Stimulated activated CD8-positive, alpha-beta memory T cell treated with anti-CD3 and anti-CD28 coated beads, Interleukin-2, amount 100 ng/mL, for 1 hour (primary cell): ENCODE measurements at places on chromosomes 11 and 22.

DNA sequence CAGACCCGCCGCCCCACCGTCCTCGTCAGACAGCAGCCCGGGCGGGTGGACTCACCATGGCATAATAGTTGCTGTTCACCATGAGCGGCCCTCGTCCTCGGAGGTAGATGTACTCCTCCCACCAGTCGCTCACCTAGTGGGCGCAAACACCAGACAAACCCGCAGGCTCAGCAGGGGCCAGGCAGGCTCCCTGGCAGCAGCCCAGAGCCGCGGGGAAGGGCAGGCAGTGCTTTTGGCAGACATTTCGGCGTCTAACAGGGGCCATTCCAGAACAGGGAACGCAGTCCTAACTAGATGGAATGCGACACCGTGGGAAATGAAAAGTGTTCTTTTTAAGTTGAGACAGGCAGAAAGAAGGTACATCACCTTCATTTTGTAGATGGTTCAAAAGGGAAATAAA, 44.9 kb downstream of the CPT1A start:
- no peak for DNase-seq

GRCh38 chr11:86481399-86481798, 106.7 kb downstream of the CCDC81 start:
- DNase-seq = no peak

DNA sequence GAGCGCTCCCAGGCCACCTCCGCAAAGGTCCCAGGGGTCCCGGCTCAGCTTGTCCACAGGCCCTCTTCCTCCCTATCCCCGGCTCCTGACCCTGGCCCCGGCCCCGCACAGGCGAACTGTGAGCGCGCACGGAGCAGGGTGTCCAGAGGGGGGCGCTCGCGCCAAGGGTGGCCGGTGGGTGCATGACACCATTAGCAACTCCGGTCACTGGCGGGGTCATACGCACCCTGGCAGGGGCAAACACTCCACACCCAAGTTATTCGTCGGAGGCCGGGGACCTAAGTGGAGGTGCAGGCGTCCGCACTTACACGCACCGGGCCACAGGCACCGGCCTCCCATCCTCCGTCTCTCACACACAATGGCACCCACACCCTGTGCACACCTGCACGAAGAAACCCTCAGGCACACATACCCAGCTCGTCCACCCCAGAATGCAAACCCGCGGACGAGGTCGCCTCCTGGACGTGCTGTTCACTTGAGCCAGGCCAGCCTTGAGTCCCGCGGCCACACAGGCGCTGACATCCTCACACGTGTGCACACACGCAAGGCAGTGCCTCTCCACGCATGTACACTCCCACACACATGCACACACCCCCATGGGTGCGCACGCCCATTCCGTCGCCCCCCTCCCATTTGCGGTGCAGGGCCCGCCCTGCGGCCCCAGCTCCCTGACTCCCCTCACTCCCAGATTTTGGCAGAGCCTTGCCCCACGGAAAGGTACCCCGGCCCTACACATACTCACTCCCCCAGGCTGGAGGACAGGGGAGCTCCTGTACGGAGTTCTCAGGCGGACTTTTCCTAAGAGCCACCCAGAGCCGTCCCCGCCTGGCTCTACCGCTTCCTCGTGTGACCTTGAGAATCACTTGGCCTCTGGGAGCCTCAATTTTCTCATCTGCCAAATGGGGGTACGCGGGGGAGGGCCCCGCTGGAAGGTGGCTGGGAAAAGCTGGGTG, at the start of gene RASGRP2:
RASGRP2 (minus strand) TSS at position 552 of the 953 bp plus-strand sequence. CDS start 1,276 bp downstream, outside the sequence.
- DNase-seq = peak; percentile 78

- DNase-seq = no peak
Measured at GRCh38 chr22:31748490-31748889, 1.4 kb downstream of the PRR14L start.

DNA sequence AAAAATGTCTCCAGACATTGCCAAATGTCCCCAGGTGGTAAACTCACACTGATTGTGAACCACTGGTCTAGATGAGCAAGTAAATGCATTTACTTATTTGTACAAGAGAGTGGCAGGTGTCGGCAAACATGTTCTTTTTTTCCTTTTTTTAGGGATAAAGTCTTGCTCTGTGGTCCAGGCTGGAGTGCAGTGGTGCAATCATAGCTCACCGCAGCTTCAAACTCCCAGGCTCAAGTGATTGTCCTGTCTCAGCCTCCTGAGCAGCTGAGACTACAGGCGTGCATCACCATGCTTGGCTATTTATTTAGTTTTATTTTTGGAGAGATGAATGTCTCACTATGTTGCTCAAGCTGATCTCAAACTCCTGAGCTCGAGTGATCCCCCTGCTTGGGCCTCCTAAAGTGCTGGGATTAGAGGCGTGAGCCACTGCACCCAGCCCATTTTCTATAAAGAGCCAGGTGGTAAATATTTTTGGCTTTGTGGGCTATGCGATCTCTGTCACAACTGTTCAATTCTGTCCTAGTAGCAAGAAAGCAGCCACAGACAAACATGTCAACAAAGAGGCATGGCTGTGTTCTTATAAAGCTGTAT, 1.4 kb downstream of the VPREB1 start:
- no peak for DNase-seq

DNA sequence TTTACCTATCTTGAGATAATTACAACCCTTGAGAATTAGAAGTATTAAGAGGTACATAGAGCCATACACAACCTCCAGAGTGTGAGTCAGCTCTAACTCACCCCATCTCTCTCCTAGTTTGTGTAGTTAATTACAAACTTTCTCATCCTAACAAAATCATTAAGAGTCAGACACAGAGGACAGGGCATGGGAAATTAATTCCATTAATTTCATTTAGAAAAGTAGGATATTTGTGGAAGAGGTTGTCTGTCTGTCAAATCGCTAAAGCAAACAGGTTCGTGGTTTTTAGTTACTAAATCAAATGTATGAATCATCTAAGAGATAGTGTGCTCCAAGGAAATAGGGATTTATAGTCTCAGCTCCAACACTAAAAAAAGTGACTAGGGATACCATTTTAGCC, 1261.4 kb upstream of the TENM4 start:
- DNase-seq = no peak
